Aorta (tissue), 5 donors: ENCODE measurements at places on chromosomes 7 and 10.

DNA sequence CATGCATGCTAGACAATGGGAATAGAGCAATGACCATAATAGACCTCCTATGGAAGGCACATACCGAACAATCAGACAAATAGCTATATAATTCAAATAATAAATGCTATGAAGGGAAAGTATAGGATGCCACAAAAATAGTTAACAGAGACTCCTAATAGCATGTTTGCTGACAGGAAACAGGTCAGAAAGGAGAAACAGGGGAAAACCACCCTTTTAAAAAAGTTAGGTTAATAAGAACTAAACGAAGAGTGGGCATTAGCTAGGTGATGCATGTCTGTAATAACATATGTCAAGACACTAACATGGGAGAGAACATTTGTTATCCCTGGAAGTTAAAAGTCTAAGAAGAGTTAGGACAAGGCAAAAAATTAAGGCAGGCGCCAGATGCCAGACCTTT lies 58.9 kb downstream of the ABI1 start:
- no peak for DNase-seq

- DNase-seq: no peak
Measured at GRCh38 chr10:116654816-116655215, 34.1 kb downstream of the PNLIPRP2 start.

DNA sequence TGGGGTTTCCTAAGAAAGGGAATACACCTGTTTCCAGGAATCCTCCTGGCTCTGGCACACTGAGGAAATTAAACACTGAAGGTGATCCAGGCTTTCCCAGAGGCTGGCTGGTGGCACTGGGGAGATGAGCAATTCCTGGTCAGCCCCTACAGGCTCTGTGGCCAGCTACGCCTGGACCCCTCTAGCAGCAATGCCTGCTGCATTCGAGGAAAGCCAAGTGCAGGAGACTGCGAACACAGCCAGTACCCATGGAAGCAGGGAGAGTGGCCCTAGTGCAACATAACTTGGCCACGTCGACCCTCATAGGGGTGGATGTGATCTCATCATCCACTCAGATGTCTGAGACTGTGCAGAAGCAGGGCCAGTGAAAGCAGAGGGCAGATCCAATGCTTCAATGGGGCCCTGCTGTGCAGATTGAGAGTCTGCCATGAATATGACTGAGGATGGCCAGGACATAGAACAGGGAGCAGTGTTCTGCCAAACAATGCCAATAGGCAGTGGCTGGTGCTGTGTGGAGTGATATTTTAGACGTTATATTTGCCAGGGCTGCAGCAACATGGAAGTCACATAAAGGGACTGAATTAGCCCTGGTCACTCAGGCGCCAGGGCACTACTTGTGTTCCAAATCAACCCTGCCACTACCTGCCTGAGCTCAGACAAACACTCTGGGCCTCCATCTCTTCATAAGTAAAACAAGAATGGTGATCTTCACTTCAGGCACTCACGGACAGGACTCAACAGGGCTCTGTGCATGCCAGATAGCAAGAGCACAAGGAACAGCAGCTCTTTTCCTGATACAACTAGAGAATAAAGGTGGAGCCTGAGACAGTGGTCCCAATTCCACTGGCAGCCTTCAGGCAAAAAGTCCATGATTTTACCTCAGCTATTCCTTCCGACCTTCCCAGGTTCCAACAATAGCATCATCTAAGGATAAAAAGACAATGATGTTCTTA lies 2.4 kb downstream of the ZNF488 start:
- DNase-seq: peak; percentile 34

DNA sequence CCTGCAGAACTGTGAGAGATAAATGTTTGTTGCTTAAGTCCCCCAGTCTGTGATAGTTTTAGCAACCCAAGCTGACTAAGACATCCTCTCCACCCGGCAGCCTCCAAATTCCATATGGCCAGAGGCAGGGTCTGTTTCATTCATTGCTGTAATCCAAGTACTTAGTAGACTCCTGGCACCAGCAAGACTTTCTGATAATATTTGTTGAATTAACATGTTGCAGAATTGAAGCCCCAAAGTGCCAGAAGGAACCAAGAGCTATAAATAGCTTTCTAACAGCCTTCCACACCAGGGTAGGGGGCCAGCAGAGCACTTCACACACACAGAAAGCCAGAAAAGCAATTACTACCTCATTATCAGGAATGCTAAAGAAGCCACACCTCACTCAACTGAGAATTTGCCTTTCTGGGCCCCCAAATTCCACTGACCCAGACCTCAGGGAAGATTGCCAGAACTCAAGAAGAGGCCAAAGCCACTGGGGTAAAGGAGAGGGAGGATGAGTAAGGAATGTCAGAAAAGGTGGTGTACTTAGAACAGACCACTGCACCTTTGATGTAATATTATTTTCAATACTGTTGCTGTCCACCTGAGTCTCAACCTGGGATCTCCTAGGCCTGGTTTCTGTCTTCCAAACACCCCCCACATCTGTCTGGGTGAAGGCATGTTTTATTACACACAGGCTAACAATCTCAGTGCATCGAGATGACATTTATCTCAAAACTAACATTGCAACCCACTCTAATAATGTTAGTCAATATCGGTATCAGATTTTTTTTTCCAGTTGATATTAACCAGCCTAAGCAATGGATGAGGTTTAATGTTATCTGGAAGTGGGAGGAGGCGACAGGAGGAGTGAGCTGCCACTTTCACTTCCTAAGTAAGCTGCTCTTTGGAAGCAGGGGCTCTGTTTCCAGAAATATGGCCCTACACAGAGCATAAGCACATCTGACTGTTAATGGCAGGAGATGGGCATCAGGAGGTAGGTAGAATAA lies 5.5 kb downstream of the NOD1 start:
- no peak for DNase-seq

GRCh38 chr10:47380341-47381102 lies 3.6 kb downstream of the ZNF488 start:
- DNase-seq: no peak

GRCh38 chr10:94025806-94026205 lies 32.1 kb downstream of the PLCE1 start:
- DNase-seq: no peak
